Activated T-helper 17 cell treated with anti-CD3 and anti-CD28 coated beads, Interleukin-2, amount 50 U/mL, for 72 hours (primary cell): ENCODE measurements at places on chromosomes 1 and 21. TPM values are rescaled to one million over a fixed set of nuclear protein-coding genes. Genes with fewer than 3 reads are reported as not detected.

- ATAC-seq: no peak
These were observed 6.8 kb downstream of the TIE1 start for GRCh38 chr1:43307458-43308158.

GRCh38 chr1:53942127-53942957 is 3.2 kb downstream of the IFT25 start:
- peak; percentile 40 for ATAC-seq

DNA sequence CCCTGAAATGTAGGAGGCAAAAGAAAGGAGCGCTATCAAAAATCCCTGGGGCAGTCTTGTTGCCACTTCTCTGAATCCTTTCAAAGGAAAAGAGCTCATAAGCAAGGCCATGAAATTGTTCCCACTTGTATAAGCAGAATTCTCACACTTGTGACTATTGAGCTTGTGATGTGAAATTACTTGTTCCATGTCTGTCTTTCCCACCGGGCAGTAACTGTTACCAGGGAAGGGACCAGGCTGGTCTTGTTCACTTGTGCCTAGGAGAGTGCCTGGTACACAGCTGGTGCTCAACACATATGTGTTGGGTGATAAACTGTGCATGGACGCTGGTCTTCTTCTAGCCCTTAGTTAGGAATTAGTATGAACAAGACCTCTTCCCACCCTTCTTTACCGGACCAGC is 150.6 kb downstream of the CDC7 start:
- ATAC-seq: no peak

DNA sequence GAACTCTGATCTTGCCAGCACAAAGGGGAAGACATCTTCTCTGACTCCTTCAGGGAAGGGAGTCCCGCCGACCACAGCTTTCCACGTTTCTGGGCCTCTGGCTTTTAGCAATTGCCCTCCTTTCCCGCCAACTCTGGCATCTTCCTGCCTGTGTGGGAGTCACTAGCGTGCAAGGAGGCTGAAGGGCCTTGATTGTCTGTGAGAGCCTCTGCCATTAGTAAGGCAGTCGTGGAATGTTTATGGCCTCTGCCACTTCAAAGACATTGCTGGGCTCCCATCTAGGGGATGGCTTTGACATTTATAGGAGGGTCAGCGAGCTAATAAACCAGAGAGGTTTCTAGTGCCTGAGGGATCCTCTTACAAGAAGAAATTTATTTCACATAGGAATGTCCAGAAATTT is 14.3 kb upstream of the PROK1 start:
- no peak for ATAC-seq

GRCh38 chr1:218447010-218447689 is 102.0 kb downstream of the TGFB2 start:
- no peak for ATAC-seq

- ATAC-seq: no peak
These were observed 5.0 kb upstream of the EFCAB14 start for GRCh38 chr1:46723901-46724300.

GRCh38 chr1:169563019-169563615 is 23.2 kb downstream of the F5 start:
- no peak for ATAC-seq

DNA sequence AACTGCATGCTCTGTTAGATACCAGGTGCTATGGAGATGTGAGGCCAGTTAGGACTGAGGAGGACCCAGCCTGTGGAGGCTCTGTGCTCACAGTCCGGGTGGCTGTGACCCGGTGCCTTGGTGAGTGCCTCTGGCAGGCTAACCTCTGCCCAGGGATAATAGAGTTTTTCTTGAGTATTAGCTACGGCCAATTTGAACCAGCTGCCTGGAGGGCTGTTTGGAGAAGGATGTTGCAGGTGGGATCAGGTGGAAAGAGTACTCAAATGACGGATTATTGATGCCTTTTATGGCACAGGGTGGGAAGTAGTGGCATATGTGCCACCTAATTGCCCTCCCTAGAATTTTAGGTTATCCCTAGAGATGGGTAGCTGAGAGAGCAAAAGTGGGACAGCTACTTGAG is 182.7 kb downstream of the GRIK3 start:
- no peak for ATAC-seq

DNA sequence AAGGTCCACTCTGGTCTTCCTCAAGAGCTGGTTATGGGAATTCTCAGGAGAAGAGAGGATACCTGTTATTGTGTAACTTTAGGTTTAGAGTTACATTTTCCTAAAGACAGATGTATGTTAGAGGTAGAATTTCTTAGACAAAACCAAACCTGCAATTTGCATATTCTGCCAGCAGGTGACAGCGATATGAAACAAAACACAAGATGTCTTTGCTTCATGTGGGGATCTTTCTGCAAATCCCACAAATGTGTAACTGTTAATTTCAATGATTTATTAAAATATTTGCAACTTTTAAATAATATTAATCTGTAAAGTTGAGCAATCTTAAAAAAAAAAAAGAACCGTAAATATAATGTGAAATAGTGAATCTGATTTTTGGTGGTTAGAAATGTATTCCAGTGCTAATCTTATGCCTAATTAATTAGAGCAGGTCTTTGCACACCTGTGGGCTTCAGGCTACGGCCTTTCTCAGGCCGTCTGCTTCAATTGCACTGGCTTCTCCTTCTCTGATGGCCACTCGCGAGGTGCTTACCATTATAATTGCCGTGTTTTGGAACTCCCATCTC is 33.4 kb downstream of the FAM78B start:
- no peak for ATAC-seq

- ATAC-seq: no peak
These were observed 3.1 kb downstream of the PRXL2B start for GRCh38 chr1:2589431-2590232.

DNA sequence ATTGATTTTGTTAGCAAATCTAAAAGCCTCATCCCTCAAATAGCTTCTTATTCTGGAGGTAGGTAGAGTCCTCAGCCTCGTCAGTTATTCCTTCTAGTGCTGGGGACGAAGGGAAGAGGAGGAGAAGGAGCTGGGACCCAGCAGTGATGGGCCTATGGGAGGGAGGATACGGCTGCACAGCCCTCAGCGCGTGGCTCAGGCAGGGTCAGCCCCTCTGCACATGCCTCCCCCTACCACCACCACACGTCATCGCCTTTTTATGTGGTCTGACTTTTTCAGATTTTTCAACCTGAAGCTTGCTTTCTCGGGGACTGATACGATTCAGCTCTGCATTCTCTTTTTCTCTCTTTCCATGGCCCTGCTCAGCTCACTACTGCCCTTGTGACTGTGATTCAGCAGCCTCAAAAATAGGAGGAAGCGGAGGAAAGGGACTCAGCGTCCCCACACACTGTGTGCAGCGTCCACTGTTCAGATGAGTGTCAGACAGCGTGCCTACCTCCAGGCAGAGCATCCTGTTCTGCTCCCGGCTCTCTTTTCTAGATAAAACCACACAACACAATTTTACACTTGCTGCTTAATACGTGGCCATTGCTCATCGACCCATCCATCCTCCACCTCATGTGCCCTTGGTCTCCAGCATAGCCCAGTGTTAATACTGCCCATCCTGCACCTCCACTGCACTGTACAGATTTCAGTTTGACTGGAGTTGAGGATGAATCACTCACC is 827 bp downstream of the OR2B11 start:
- peak; percentile 62 for ATAC-seq

DNA sequence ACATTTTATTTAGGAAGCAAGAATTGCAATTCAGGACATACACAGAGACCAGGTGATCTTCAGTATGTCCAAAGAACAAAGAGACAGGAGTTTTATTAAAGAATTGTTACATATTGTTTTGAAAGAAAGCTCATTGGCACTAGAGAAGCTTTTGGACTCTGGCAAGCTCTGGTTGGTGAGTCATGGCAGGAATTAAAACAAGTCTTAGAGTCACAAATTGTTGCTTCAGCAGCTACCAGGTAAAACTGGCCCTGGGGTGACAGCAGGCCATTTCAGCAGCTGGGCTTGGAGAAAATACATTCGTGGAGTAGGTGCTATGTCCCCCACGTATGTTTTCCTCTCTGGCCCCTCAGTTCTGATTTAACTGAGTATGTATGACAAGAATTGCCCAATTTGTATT is 58.8 kb downstream of the MAP3K21 start:
- no peak for ATAC-seq

GRCh38 chr1:99264201-99265021 is at the start of gene PLPPR4:
PLPPR4 (plus strand) TSS chr1:99264492; CDS start chr1:99264594, 102 bp downstream.
- ATAC-seq: peak; percentile 19

GRCh38 chr1:77687519-77687906 is 5.1 kb upstream of the ZZZ3 start:
- no peak for ATAC-seq

- ATAC-seq: no peak
These were observed 56.6 kb downstream of the SYT6 start for GRCh38 chr1:114097109-114097508.

DNA sequence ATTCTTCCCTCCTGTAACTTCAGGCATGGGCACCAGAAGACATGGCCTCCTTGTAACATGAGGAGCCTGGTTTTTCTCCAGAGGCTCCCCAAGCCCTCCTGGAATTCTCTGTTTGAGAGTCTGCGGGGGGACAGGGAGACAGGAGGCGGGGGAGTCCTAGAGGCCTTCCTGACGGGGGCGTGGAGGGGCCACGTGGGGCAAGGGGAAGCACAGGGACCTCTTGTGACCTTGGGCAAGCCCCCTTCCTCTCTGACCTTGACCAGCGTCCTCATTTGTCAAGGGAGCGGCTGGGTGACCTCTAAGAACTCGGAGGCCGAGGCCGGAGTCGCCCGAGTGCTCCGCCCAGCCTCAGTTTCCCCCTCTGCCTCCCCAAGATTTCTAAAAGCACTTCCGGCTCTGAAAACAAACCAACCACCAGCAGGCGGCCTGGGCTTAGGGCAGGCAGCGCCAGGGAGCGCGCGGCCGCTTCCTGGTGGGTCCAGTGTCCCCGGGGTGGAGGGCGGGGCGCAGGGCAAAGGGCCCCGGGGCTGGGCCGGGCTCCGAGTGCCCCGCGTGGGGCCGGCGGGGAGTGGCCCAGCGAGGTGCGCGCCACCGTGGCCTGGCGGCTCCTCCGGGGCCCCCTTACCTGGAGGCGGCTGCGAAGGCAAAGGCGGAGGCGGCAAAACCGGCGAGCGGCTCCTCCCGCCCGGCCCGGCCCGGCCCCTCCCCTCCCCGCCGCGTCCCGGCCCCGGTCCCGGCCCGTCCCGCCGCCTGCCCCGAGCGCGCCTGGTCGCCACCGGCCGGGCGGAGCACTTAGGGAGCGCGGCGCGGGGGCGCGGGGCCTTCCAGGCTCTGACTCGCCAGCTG is at the start of gene TMCO4:
Gene TMCO4, minus strand, starts transcription at position 687 of the 846 bp plus-strand sequence. CDS start 19,158 bp downstream, outside the sequence.
- ATAC-seq: peak; percentile 88

DNA sequence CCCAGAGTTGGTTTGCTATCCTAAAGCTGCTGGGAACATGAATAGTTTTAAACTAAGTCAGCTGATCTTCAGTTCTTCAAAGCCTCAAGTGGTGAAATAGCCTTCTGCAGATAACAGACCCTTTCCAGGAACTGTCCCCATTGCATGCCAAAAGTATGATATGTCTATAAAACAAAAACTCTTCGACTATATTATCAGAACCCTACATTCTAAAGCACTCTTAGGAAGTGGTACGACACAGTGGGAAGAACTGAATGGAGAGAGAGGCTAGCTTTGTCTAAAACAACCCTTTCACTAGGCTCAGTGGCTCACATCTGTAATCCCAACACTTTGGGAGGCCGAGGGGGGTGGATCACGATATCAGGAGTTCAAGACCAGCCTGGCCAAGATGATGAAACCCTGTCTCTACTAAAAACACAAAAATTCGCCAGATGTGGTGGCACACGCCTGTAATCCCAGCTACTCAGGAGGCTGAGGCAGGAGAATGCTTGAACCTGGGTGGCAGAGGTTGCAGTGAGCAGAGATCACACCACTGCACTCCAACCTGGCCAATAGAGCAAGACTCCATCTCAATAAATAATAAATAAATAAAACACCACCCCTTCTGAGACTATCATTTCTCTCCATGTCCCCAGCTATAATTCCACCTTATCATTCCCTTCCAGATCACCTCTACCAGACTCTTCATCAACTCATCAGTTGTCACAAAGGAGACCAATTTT is 2.2 kb upstream of the FRRS1 start:
- no peak for ATAC-seq

AVPR1B gene
- total RNA-seq: not detected

VCAM1 gene
- total RNA-seq: not detected

AIRE gene
- total RNA-seq: not detected

LHX8 gene
- total RNA-seq: not detected

IFI44L gene
- 4.1 TPM for total RNA-seq

PRAMEF9 gene
- not detected for total RNA-seq

RGS1 gene
- total RNA-seq: 64.7 TPM
